ENCODE measurements at places on chromosomes 5 and 9.

GRCh38 chr5:124905256-124906130 lies 159.1 kb upstream of the ZNF608 start:
- no peak for DNase-seq

GRCh38 chr5:8320244-8320643 lies 451.3 kb downstream of the MTRR start:
- DNase-seq, result no peak

DNA sequence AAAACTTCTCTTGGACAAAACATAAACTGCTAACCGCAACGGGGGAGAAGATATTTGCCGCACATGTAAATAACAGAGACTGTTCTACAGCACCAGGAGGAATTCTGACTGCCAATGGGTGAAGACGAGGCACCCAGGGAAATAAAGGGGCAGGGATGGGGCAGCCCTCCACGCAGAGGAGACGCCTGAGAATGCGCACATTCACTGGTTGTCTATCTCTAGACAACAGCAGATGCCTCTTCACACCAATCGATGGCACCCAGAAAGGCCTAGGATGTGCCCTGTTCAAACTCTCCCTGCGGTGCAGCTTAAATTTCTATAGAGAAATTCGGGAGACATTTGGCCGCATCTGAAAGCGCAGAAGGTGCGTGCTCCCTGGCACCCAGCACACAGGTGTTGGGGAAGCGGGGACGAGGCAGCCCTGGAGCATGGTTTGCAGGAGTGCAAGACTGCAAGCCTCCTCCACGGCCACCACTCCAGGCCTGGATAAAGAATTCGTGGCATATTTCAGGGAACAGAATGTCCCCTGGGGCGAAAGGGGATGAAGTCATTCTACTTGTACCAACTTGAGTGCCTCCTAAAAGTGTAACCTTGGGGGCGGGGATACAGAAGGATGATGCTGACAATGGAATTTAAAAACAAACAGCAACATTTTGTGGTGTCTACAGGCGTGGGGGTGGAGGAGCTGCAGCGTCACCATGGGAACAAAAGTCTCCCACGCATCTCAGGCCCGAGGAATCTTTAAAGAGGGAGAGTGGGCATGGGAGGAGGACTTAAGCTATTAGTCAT lies 6.3 kb upstream of the IRX2 start:
- no peak for DNase-seq

GRCh38 chr9:2109069-2109650 lies 94.0 kb downstream of the SMARCA2 start:
- no peak for DNase-seq

DNA sequence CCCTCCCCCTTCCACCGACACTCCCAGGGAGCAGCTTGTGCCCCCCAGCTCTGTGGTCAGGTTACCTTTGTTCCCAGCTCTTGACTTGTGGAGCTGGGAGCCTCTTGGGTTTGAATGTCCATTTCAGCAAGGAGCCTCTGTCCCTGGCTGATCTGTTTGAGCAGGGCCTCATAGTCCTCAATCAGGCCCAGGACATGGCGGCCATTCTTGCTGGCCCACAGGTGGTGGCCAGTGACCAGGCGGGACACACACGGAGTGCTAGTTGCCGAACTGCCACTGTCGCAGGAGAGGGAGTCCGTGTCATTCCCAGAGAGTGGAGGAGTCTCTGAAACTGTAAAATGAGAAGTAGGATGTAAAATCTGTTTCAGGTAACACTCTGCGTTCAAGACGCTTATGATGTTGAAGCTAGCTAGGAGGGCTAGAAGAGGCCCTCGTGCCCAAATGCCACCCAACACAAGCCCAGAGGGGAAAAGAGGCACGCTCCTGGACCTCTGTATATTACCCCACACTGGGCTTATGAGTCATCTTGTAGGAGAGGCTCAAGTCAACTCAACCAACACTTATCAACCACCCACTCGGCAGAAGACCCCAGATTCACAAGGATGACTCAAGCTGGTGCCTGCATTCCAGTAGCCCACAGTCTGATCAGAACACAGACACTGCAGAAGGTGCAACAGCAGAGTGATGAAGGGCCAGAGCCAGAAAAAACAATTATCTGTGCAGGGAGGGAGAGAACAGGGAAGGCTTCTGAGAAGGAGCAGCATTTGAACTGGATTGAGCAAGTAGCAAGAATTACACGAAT lies 177.0 kb downstream of the CDK5RAP2 start:
- no peak for DNase-seq

GRCh38 chr5:68032216-68032762 lies 183.3 kb upstream of the PIK3R1 start:
- no peak for DNase-seq

DNA sequence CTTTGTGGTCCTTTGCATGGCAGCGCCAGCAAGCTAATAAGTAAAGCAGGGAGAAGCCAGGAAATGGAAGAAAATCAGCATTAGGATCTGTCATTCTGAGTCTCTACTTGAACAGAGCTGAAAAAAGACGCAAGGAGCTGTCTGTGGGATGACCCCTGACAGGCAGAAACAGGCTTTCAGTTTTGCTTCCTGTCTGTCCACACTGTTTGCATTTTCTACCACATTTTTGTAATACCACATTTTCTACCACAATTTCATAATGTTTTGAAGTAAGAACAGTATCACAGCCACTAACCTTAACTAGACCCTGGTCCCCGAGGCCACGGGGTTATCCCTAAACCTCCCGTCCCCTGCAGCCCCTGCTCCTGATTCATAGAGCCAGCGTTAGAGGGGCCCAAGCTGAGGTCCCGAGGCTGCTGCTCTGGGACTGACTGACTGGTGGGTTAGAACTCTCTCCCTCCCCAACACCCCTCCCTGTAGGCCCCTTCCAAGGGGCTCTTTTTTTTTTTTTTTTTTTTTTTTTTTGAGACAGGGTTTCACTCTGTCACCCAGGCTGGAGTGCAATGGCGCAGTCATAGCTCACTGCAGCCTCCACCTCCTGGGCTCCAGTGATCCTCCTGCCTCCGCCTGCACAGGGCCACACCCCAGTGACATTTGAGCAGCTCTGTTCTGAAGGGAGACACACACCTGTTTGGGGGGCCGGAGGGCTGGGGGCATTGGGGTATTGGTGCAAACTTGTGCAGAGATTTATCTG lies 4.0 kb upstream of the CLIC3 start:
- DNase-seq, result no peak

DNA sequence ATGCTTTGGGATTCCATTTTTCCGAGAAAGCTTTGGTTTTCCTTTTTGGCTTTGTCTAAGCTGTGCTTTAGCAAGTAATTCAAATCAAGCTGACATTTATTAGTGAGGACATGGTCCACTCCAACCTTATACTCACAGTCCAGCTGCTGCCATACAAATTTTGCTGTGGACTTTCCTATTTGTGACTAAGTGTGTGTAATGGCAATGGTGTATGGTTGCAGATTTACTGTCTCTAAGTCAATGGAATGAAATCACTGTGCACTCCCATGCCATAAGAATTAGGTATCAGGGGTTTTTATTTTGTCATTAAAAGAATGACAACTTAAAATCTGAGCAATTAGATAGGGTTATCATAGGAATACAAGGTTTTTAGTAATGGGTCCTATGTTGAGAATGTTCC lies 530.0 kb downstream of the CCDC171 start:
- DNase-seq, result no peak

GRCh38 chr9:86764221-86764624 lies 183.1 kb downstream of the GAS1 start:
- no peak for DNase-seq

GRCh38 chr5:28281351-28281750 lies 1243.0 kb upstream of the CDH9 start:
- no peak for DNase-seq

GRCh38 chr5:111673891-111674626 lies 82.9 kb downstream of the NREP start:
- no peak for DNase-seq

- no peak for DNase-seq
Observed at GRCh38 chr9:90870621-90871326, 69.2 kb downstream of the SYK start.

DNA sequence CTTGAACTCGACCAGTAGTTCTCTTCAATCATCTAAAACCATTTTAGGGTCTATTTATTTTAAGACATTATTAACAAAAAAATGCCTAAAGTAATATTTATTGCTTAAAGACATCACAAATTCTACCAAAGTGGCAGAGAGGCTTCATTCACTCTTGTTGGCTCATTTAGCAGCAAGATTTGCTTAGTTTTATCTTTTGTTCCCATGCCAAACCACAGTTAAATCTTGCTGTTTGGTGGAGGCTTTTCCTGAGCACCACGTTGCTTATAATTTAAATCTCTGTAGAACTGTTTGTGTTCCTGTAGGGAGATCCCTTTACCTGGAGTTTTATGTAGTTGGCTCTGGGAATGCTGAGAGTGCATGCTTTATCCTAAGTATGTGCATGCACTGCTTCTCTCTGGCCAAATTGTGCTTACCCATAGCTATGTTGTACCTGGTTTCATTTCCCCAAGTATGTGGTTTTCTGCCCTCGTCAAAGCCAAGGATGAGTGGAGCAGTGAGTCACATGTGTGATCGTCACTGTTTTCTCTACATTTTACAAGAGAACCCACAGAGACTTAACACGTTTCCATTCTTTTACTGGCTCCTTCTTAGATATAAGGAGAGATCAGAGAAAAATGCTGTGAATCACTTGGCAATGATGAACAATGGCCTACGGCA lies 42.1 kb upstream of the MAST4 start:
- no peak for DNase-seq

- DNase-seq, result no peak
Observed at GRCh38 chr5:83475935-83476814, 4.6 kb downstream of the VCAN start.

GRCh38 chr5:2709976-2710689 lies 41.3 kb downstream of the IRX2 start:
- DNase-seq, result no peak

- DNase-seq, result no peak
Observed at GRCh38 chr9:136983656-136984314, 992 bp downstream of the LCNL1 start.

DNA sequence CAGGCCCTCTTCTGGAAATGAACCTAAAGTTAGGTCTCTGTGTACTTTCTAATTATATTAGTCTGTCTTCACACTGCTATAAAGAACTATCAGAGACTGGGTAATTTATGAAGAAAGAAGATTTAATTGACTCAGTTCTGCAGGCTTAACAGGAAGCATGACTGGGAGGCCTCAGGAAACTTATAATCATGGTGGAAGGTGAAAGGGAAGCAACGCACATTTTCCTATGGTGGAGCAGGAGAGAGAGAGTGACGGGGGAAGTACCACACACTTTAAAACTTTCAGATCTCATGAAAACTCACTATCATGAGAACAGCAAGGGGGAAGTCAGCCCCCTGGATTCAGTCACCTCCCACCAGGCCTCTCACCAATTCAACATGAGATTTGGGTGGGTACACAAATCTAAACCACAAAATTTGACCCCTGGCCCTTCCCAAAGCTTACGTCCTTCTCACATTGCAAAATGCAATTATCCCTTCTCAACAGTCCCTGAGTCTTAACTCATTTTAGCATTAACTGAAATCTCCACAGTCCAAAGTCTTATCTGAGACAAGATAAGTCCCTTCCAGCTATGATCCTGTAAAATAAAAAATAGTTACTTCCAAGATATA lies 40.7 kb downstream of the TRIP13 start:
- no peak for DNase-seq

- DNase-seq, result no peak
Observed at GRCh38 chr5:83388608-83389007, 82.9 kb upstream of the VCAN start.

DNA sequence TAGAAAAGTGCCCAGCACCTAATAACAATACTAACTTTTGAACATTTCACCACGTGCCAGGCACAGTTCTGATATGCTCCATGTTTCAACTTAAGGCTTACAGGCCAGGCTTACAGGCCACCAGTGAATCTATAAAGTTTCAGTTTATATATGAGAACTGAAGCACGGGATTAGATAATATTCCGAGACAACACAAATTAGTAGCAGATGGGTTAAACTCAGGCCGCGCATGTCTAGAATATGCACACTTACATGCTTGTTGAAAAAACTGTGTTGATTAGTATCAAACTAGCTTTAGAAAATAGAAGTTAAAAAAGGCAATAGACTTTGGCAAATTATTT lies 587.9 kb downstream of the MTRR start:
- DNase-seq, result no peak

- DNase-seq, result no peak
Observed at GRCh38 chr5:117888688-117889087, 1099.7 kb downstream of the DTWD2 start.

GRCh38 chr5:177592905-177593304 lies 902 bp downstream of the TMED9 start:
- DNase-seq, result no peak

DNA sequence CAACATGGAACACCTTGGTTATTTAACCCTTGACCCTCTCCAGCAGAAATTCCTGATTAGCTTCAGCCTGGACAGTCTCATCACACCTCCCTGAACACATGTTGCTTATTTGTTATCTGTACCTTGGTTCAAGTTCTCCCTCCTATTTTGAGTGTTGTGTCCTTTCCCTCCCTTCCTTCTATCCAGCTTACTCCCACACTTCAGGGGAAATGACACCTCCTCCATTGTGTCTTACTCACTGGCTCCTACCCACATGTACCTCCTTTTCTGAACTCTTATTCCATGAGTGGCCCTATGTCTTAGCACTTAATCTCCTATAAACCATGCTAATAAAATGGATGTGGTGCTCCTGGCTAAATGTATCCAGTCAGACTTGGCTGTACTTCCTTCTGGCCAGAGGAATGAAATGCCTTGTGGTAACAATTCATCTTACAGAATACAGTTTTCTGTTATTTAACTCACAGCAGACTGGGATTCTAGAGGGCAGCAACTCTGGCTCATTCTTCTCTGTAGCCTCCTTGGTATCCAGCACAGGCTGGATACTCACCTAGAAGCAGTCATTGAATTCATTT lies 11.2 kb downstream of the LIX1 start:
- no peak for DNase-seq

DNA sequence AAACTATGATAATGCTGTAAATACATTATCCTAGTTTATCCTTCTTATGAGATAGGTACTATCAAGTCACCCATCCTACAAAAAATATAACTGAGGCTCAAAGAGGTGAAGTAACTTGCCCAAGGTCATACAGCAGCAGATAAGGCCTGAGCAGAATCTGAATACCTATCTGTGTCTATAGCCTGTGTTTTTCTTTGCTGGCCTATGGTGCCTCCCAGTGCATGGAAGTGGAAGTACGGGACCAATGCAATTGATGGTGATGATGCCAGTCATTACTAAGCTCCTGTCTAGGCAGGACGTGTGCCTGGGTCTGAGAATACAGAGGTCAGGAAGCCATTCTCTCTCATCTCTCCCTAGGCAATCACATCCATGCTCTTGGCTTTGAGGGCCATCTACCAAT lies 67.8 kb downstream of the FAT2 start:
- no peak for DNase-seq

All from left forelimb (tissue), 1 donor.